ENCODE measurements at places on chromosomes 3 and 15. TPM values are rescaled to one million over a fixed set of nuclear protein-coding genes. Genes with fewer than 3 reads are reported as not detected.
A peak's percentile ranks its signal among the peaks of the same experiment; 100 is the strongest.

ZNF660 gene
- 0.30 TPM for total RNA-seq

PP2D1 gene
- not detected for total RNA-seq

ZPLD1 gene
- total RNA-seq, result not detected

TRPM1 gene
- not detected for total RNA-seq

SMCO1 gene
- total RNA-seq, result not detected

KLF15 gene
- 0.19 TPM for total RNA-seq

RAB6B gene
- 0.07 TPM for total RNA-seq

CCR2 gene
- total RNA-seq, result 6.8 TPM

ZNF621 gene
- 18.6 TPM for total RNA-seq

ANKRD34C gene
- not detected for total RNA-seq

ROPN1 gene
- total RNA-seq, result not detected

SLC28A2 gene
- not detected for total RNA-seq

- DNase-seq, result peak; percentile 71
These were observed 72.9 kb downstream of the ATP8B4 start for GRCh38 chr15:50046159-50046558.

DNA sequence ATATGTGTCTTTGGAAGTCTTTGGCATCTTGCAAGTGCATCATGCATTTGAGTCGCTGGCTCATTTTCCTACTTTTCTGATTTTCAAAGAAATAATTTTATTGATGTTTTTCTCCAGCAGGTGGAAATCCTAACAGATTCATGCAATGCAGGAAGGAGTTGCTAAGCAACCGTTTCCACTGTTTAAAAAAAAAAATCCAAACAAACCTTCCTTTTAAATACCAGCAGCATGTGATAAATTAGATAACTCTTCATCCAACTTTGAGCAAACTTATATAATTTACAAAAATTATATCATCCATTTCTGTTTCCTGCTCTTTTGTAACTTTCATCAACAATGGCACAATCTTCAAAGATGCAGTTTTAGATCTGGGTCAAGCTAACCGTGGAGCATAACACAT lies 364.1 kb downstream of the MFSD1 start:
- DNase-seq, result no peak

DNA sequence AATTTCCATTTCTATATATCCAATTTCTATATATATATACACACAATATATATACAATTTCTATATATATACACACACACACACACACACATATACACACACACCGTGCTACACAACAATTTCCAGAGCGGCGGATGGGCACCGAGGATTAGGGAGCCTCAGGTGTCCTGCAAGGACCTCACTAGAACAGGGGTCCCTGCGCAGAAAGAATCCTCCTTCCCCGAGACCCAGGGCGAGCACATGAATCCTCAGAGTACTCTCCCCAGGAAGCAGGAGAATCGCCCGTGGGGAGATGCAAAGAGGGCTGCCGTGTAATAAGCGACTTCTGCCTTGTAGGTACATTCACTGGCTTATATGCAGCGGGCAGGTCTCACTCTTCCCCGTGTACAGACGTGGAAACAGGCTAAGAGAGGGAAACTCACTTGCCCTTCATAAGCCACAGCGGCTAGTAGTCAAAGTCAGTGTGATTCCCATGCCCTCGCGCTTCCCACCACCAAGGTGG lies 467 bp downstream of the PIF1 start:
- DNase-seq, result no peak

GRCh38 chr15:80591471-80591870 lies 103.6 kb upstream of the ABHD17C start:
- no peak for DNase-seq

GRCh38 chr3:5428607-5429516 lies 241.4 kb downstream of the EDEM1 start:
- DNase-seq, result no peak

DNA sequence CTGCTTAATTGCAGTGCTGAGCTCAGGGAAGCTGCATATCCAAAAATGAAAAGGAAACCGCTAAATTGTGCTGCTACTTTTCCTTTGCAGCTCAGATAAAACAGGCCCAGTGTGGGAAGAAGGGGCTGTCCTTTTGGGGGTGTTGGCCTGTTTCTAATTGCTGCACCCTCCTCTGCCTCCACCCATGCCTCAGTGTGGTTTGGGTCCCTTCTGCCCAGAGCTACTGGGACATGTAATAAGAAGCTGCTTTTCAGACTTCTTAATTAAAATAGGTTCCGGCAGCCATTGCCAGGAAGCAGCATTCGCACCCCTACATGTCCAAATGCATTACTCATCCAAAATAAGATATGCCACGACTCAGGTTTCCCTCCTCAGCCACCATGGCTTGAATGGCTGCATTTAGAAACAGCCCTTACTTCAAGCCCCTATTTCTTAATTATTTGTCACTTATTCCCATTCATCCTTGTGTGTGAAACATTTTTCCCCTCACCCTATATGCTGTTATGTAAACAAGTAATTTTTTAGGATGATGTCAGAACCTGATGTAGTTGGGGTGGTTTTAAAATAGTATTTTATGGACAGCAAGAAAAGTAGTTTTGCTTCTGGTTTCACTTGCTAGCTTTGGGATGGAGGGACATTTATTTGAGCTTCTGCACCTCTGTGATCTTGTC lies 235.9 kb upstream of the CTDSPL start:
- no peak for DNase-seq

- DNase-seq, result no peak
These were observed 207.9 kb downstream of the ZIC1 start for GRCh38 chr3:147616998-147617619.

GRCh38 chr15:43881944-43882343 lies 55.1 kb downstream of the WDR76 start:
- DNase-seq, result peak; percentile 64

DNA sequence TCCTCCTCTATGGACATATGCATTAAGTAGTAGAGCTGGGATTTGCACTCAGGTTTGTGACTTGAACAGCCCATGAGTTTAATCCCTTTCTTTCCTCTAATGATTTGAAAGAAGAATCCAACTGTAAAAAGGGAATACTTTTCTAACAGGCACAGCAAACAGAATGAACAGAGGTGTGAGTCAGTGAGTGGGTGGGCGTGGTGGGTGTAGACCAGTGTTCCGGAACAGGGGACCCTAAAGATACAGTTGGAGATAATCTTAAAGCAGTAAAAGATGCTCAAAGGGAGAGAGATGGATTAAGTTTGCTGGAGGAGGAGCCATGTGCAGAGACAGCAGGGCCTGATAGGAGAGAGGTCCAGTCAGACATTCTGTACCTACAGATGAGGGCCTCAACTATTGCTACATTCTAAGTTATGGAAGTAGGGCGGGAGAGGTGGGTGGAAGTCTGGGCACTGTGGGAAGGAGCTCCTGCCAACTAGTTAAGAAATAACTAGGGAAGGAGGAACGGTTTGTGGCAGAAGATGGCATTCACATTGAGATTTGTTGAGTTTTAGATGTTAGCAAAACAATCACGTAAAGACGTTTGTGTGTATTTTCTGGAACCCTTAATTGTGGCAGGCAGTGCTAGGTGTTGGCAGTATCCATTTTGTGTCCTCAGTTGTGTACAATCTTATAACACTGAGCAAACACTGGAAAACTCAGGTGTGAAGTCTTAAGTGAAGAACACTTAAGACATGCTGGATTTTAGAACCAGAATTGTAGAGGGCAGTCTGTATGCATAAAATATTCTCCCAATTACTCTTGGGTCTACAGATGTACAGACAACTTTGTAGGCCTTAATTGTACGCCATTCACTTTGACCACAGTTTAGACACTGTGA lies 511.0 kb downstream of the GRM7 start:
- no peak for DNase-seq

- no peak for DNase-seq
These were observed 18.6 kb downstream of the ZDHHC19 start for GRCh38 chr3:196192524-196193051.

- DNase-seq, result no peak
These were observed 424.1 kb downstream of the RSL24D1 start for GRCh38 chr15:54772663-54773062.

DNA sequence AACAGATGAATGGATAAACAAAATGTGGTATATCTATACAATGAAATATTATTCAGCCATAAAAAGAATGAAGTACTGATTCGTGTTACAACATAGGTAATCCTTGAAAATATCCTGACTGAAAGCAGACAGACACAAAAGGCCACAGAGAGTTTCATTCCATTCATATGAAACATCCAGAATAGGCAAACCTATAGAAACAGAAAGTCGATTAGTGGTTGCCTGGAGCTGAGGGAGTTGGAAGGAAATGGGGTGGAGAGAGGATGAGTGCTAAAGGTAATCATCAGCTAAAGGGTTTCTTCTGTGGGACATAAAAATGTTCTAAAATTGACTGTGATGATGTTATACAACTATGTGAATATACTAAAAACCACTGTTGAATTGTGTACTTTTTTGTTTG lies 22.9 kb downstream of the FOXP1 start:
- DNase-seq, result no peak

DNA sequence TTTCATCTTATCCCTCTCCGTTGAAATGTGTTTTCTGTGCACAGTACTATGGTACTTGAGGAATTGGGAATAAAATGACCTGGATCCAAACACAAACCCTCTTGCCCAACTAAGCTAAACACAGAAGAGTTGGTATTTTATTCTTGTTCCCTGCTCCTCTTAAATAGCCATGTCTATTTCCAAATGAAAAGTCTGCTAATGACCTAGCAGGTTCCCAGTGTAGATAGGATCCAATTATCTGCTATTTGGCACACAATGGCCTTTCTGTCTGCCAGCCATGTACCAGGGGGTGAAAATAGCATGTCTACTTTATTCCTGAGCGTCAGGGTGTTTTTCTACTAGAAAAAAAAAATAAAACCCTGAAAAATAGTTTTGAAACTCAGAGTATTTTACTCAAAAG lies 657.0 kb upstream of the NAALADL2 start:
- no peak for DNase-seq

DNA sequence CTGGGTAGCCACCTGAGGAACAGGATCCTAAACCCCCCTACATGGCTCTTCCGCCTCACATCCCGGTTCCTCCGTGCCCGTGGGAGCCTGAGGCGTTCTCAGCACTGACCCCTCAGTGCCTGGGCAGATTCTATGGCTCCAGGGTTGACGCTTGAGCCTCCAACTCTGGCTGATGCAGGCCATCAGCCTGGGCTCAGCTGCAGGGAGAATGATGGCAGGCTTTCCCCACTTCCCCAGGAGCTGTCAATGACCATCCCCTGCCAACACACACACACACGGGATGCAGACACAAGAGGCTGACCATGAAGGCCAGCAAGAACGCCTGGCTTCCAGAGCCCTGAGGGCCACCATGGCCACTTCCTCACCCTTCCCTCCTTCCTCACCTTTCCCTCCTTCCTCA lies 15.8 kb upstream of the IGDCC3 start:
- no peak for DNase-seq

DNA sequence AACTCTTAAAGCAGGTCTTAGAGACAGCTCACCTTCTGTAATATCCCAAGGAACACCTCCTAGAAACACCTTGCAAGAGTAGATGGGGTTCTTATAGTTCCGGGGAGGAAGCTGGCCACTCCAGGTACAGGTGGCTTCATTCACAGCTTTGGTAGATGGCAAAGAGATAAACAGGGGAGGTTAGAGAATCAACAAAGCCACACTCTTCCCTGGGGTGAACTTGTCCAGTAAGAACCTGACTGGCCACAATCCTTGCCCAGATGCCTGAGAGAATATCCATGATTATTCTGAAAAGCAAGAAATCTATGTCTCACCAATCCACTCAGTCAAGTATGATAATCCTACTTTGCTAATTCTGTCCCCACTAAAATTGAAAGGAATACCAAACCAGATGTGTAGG lies 13.6 kb upstream of the RPS17 start:
- no peak for DNase-seq

DNA sequence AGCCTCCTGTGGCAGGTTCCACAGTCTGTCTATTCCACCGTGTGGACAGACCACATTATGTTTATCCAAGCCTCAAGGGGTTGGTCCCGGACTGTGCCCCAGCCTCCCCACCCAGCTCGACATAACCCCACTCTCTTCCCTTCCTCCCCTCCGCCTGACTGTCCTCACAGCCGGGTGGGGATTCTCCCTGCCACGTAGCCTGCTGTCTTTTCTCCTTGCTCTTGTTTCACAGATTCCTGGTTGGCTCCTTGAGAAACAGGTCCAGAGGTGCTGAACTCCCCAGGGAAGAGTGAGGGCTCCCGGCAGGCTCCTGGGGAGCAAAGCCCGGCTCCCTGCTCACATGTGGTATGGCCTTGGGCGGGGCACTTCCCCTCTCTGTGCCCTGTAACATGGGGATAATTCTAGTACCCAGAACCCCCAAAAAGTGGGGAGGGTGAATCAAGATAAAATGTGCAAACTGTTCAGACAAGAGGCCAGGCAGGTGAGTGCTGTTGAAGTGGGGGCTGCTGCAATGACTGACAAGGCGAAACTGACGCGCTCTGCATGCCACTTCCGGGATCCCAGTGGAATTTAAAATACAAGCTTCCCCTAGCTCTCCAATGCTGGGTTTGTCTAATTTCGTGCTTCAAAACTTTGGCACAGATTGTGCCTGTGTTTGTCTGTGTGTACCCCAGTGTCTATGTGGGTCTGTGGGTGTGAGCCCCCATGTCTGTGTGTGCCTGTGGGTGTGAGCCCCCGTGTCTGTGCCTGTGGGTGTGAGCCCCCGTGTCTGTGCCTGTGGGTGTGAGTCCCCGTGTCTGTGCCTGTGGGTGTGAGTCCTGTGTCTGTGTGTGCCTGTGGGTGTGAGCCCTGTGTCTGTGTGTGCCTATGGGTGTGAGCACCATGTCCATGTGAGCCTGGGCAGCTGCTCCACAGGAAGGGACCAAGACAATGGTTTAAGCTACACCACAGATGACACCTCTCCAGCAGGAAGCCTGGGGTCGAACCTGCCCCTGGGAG lies 160.6 kb upstream of the IQSEC1 start:
- DNase-seq, result peak; percentile 64

DNA sequence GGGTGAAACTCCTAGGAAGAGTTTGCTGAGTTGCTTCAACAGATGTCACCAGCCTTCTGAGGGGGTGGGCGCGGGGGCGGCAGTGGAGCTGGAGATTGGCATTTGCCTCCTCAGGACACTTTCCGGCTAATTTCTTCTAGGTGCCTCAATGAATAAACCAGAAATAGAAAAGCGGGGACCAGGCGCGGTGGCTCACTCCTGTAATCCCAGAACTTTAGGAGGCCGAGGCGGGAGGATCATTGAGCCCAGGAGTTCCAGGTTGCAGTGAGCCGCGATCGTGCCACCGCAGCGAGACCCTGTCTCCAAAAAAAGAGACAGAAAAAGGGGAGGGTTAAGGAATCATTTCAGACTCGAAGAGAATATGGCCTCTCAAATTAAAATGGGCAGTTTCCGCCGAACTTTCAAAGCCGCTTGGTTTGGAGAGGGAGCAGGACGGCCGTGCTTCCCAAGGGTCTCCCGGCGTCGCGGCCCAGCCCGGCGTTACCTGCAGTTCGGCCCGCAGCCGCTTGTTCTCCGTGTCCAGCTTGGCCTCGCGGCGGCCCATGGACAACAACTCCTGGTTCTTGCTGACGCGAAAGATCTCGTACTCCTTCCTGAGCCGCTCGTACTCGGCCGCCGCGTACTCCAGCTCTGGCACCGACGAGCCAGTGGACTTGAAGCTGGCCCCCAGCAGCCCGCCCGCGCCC lies 587 bp downstream of the NPHP3 start:
- no peak for DNase-seq
